ENCODE measurements at places on chromosomes 2 and 18. TPM values are rescaled to one million over a fixed set of nuclear protein-coding genes. Genes with fewer than 3 reads are reported as not detected.

Gene SCG2
- 12.5 TPM for total RNA-seq

Gene LYPD1
- total RNA-seq: 29.3 TPM

Gene KLHL29
- 4.2 TPM for total RNA-seq

Gene PLGLB1
- 0.83 TPM for total RNA-seq

Gene PAX8
- 0.65 TPM for total RNA-seq

Gene CTNNA2
- total RNA-seq: 0.05 TPM

Gene FRZB
- total RNA-seq: 0.23 TPM

Gene CRYBA2
- not detected for total RNA-seq

Gene ALPP
- total RNA-seq: not detected

Gene EPHA4
- total RNA-seq: 34.4 TPM

Gene CROCC2
- total RNA-seq: not detected

Gene SOWAHC
- 7.4 TPM for total RNA-seq

Gene HNRNPLL
- total RNA-seq: 45.0 TPM

Gene TMEM37
- not detected for total RNA-seq

Gene TUBB8B
- total RNA-seq: not detected

Gene CCDC85A
- total RNA-seq: 12.4 TPM

Gene TEX44
- not detected for total RNA-seq

Gene FSHR
- total RNA-seq: not detected

Gene GNLY
- not detected for total RNA-seq

Gene MBP
- total RNA-seq: 7.7 TPM

Gene SLC40A1
- 20.2 TPM for total RNA-seq

Gene PHOSPHO2
- total RNA-seq: 1.8 TPM

Gene REG1B
- total RNA-seq: not detected

Gene OXER1
- not detected for total RNA-seq

Gene SCN2A
- 5.6 TPM for total RNA-seq

Gene KIF1A
- 0.14 TPM for total RNA-seq

Gene GLB1L
- total RNA-seq: 10.0 TPM

Gene C2orf15
- 0.18 TPM for total RNA-seq

Gene RGPD6
- total RNA-seq: 38.9 TPM

Gene SFTPB
- total RNA-seq: not detected

Gene GPR155
- total RNA-seq: 6.6 TPM

Gene GALR1
- not detected for total RNA-seq

Gene RSAD2
- 0.30 TPM for total RNA-seq

Gene GKN2
- total RNA-seq: not detected

Gene NOL4
- total RNA-seq: 0.30 TPM

Gene PLEK
- under 0.01 TPM for total RNA-seq

Gene MTA3
- 30.4 TPM for total RNA-seq

Gene MAPK4
- total RNA-seq: not detected

Gene CREG2
- total RNA-seq: 0.46 TPM

Gene ANKRD30B
- not detected for total RNA-seq

Gene HOXD4
- total RNA-seq: 0.30 TPM

Gene PGAP1
- 11.0 TPM for total RNA-seq

Gene TNFAIP6
- total RNA-seq: 41.6 TPM

Measured in smooth muscle cell of the umbilical artery (primary cell).